ENCODE measurements at places on chromosomes 1 and 21.

DNA sequence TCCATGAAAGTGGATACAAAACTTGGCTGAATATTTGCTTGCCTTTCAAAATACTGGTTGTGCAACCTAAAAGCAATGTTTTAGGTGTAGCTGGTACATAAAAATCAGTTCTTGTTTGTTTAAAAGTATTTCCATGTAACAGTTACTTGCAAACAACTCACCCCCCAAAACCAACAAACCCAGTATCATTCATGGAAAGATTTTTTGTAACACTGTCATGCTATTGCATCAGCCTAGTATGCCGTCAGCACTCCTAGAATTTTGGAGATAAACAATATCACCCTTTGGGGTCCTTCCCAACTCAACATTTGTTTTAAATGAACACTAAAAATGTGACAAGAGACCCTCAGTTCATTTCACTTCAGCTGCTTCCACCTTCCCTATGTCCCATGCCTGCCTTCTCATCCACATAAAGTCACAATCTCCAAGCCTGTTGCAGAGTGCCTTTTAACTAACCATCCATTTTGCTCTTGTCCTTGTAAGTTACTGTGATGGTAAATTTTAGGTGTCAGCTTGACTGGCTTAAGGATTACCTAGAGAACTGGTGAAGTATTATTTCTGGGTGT, 425.3 kb downstream of the DUSP10 start:
- DNase-seq: no peak

- no peak for DNase-seq
Measured at GRCh38 chr1:39418236-39418635, 73.2 kb upstream of the BMP8A start.

DNA sequence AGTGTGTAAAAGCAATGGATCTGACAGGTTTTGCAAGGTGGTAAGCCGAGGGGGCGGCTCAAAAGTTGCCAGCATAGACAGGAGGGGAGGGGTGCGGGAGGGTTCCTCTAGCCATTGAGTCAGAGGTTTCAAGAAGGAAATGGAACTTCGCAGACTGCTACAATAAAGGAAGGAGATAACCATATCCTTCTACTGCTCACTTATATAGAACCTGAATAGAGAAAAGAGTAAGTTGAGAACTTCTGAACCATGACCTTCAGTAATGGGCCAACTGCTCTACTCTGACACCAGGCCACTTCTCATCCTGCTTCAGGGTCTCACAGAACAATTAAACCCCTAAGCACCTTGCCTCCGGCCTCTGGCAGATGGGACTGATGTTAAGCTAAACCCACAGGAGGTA, 26.3 kb upstream of the BCAR3 start:
- DNase-seq: no peak

DNA sequence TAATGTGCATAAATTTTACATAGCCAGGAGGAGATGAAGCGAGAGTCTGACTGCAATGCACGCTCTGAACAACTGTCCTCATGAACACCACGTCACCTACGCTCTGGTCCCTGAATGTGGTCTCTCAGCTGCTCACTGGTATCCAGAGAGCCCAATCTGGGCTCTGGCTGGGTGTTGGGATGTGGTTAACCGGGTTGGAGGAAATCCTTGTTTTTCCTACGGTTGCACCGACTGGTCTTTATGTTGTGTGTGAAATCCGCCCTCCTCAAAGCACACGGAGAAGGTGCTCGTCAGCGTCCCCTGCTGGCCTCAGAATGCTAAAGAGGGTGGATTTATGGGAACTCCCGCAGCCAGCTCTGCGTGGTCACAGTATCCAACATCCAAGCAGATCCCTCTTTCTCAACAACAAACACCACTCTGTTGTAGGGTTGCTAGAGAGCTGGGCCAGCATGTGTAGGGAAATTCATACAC, 51.8 kb upstream of the FAM89A start:
- peak; percentile 55 for DNase-seq
